COR-L47 (cell line): ENCODE measurements at places on chromosomes 2 and 18.

DNA sequence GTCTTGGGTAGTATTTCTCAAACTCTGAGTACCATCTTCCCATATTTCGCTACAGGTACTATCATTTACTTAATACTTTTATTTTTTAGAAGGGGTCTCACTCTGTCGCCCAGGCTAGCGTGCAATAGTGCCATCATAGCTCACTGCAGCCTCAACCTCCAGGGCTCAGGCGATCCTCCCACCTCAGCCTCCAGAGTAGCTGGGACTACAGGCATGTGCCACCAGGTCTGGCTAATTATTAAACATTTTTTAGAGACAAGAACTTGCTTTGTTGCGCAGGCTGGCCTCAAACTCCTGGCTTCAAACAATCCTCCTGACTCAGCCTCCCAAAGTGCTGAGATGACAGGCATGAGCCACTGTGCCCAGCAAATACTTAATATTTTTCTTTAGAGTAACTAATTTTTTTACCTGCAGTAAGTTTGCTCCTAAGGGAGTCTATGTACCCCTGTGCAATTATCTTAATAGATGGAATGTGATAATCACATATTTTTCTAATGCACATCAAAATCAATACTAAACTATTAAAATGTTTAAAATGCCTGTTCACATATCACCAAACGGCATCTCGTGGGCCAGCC, 100.6 kb upstream of the ST3GAL5 start:
- no peak for DNase-seq

DNA sequence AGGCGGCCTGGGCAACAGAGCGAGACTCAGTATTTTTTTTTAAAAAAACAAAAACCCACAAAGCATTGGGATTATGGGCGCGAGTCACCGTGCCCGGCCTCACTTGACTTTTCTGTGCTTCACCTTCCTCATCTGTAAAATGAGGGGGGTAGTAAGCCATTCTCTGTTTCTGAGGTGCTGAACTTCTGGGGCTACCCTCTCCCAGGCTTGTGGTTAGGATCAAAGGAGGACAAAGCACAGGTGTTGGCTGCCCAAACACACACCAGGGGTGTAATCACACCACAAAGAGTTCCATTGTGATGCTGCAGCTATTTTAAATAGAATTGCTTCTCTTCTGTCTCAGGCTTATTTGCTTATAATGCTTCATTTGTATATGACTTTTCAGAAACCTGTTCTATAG, 35.8 kb upstream of the INHBB start:
- DNase-seq = peak; percentile 38

DNA sequence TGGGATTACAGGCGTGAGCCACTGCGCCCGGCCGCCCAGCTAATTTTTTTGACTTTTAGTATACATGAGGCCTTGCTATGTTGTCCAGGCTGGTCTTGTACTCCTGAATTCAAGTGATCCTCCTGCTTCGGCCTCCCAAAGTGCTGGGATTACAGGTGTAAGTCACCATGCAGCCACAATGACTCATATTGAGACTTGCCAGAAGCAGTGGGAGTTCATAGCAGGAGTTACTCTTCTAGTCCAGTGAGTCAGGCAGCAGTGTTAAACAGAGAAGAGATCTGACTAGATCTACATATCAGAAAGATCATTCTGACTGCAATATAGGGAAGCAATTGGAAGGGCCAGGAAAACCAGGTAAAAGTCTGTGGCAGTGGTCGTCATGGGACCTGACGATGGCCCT, 1.5 kb upstream of the FLACC1 start:
- DNase-seq = no peak

DNA sequence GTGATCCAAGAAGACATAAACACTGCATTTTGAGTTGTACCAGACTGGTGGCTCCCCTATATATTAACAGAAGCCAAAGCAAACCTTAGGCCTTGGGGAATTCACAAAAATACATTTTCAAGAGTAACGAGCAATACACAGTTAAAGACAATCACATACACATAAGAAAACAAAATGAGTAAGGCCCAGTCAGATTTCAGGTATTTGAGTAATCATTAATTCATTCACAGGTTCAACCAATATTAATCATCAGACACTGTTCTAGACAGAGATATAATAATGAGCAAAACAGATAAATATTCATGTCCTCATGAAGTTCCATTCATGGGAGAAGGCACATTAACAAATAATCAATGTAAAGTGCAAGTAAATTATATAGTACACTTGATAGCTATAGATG, 9.6 kb downstream of the STPG4 start:
- DNase-seq = no peak

GRCh38 chr2:173523497-173523896, 168.8 kb downstream of the CDCA7 start:
- no peak for DNase-seq

DNA sequence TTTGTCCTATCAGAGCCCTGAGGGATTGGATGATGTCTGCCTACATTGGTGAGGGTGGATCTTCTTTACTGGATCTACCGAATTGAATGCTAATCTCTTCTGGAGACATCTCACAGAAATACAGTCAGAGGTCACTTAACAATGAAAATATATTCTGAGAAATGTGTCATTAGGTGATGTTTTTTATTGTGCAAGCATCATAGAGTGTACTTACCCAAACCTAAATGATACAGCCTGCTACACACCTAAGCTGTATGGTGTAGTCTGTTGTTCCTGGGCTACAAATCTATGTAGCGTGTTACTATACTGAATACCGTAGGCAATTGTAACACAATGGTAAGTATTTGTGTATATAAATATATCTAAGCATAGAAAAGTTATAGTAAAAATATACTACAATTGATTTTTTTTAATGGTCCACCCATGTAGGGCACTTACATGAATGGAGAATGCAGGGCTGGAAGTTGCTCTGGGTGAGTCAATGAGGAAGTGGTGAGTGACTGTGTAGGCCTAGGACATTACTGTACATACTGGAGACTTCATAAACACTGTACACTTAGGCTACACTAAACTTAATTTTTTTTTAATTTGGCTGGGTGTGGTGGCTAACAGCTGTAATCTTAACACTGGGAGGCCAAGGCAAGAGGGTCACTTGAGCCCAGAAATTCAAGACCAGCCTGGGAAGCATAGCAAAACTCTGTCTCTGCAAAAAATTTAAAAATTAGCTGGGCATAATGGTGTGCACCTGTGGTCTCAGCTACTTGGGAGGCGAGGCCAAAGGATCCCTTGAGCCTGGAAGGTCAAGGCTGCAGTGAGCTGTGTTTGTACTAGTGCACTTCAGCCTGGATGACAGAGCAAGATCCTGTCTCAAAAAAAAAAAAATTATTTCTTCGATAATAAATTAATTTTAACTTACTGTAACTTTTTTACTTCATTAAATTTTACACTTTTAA, 226.3 kb upstream of the UBE2E3 start:
- DNase-seq = no peak

GRCh38 chr18:58275176-58275575, 231.2 kb downstream of the NEDD4L start:
- DNase-seq = no peak

DNA sequence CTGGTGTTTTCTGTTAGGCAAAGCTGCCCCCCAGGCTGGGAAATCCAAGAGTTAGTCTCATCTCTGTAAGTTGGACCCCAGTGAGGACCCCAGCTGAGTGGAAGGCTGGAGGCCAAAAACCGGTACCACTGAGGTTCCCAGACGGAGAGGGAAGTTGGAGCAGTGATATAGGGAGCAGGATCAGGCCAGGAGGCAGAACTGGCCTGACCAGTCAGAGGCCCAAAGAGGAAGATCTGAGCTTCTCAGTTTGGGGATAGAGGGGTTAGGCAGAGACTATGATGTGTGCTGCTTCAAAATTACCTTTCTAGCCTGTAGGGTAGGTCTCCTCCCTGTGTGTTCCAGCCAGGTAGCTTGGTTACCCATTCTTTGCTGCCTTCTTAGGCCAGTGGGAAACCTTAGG, 4.6 kb upstream of the RNF181 start:
- DNase-seq = no peak

DNA sequence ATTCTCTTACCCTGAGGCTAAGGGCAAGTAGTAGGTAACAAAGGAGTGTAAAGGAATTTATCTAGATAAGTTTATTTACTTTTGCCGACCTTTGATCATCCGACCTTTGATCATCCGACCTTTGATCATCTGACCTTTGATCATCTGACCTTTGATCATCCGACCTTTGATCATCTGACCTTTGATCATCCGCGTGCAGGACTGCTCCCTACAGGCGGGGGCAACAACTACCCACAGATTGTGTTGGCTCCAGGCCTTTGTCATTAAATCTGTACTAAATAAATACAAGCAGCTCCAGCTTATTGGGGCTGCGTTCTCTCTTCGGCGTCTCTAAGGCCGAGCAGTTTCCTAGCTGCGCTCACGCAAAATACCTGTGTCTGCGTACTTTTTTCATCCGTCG, 56.6 kb downstream of the ZNF638 start:
- DNase-seq = no peak

- DNase-seq = no peak
Observed at GRCh38 chr2:295090-295489, 7.2 kb upstream of the ALKAL2 start.

DNA sequence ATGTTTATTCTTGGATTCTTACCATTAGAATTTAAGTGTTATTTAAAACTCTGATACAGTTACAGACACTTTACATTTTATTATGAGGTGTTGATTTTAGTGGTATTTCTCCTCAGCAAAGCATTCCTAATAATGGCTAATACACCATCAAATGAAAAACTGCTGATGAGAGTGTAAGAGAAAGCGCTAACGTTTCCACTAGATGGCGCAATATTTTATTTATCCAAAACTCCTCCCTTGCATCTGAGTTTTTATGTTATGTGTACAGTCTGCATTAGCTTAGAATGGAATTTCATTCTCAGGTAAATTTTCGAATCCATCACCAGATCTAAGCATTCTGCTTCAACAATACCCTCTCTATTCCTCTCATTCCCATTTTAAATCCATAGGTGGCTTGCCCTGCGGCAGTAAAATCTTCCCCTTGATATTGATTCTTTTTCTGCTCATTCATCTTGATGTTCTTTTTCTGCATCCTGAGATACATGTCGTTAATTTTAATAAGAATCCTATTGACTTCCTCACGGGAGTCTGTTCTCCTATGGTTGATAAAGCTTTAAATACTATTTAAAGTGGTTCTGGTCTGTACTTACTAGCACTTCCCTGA, 53.9 kb downstream of the PRKRA start:
- peak; percentile 56 for DNase-seq

DNA sequence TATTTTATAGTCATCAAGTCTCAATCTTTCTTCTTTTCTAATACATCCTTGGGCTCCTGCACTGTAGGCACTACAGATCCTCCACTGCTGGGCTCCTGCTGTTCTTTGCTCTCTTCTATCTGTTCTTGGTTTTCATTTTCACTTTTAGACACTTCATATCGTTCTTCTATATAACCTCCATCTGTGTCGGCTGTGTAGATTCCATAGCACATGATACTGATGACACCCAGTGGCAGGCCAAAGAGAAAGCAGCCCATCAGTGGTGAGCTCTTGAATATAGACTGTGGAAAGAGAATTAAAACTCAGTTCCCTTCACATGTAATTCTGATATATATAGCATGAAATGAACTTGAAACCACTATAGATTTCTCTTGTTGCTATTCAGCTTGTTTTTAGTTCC, 38.0 kb downstream of the TMX3 start:
- DNase-seq = no peak

DNA sequence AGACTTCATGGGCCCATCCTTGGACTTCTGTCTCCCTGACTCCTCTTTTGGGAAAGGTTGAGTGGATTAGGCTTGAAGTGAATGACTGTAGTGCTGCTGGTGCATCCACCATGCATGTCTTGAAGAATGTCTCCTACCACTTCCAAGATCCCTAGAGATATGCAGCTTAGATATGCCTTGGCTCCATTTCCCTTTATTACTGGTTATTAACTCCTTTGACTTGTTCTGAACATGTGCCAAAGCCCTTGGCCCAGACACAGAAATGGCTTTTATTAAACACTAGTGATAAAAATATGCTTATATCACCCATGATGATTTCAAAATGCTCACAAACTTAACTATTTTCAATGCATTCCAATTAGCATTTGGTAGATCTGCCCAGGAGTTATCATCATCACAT, 90.0 kb upstream of the SLC14A2 start:
- DNase-seq = no peak

GRCh38 chr2:163667064-163667887, 68.5 kb downstream of the FIGN start:
- no peak for DNase-seq

DNA sequence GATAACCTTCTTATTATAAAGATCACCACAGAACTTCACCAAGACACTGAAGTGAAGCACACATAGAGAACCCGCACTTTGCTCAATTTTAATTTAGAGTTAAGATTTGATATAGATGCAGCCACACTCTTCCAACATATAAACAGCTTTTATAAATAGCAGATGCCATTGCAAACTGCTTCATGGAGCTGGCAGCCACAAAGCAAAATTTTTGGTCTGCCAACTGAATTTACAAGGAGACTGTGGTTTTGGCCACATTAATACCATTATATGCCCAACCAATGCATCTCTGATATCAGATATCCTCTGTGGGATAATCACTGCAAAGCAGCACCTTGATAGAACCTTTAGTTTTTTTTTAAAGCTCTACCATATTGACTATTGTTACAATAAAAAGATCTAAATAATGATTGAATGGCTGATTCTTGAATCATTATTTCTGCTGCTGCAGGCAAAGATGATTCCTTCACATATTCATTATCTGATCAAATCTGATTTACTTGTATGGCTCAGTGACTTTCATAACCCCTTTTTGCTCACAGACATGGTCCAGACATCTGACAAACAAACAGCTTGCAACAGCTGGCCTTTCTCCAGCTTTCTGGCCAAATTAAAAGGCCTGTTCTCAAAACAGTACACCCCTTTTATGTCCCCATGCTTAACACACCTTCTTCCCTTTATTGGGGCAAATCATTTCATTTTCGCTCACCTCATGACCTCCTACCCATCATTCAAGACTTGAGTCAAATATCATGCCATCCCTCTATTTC, 88.4 kb downstream of the METTL4 start:
- DNase-seq = no peak

GRCh38 chr2:240204431-240205276, 64.2 kb upstream of the OTOS start:
- DNase-seq = no peak

DNA sequence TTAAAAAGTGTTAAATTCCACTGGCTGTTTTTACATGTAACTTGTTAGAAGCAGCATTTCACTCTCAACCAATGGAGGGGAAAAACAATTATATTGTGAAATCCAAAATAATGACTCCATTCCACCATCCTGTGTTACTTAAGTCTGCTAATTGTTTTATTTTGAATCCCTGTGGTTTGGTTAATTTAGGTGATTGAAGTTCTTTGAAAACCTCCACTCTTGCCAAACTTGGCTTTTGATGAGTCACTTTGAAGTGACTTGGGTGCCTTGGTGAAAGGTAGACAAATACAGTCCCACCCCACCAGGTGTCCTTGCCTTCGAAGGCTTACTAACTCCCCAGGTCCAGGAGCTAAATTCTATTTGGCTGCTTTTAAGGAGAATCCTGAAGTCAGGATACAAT, 1303.8 kb upstream of the NRXN1 start:
- no peak for DNase-seq

- DNase-seq = peak; percentile 95
Observed at GRCh38 chr2:120661551-120661950, 74.1 kb upstream of the GLI2 start.

DNA sequence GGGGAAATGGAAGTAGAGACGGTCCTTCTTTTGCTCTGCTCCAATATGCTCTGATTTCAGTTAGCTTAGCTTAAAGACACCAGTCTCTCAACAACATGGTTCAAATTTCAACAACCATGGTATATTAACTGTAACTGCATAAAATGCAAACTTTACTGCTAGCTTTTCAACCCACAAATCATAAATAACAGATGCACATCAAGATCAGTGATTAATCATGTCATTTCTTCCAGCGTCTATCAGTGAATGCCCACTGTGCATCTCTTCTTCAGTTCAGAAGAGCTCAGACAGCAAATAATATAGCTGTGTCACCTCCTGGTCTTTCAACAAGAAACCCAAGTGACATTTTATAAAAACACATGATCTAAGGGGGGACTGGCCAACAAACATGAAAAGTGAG, 12.6 kb downstream of the PECR start:
- DNase-seq = no peak
